Femur (tissue), 1 donor: ENCODE measurements at places on chromosomes 7 and 10.

DNA sequence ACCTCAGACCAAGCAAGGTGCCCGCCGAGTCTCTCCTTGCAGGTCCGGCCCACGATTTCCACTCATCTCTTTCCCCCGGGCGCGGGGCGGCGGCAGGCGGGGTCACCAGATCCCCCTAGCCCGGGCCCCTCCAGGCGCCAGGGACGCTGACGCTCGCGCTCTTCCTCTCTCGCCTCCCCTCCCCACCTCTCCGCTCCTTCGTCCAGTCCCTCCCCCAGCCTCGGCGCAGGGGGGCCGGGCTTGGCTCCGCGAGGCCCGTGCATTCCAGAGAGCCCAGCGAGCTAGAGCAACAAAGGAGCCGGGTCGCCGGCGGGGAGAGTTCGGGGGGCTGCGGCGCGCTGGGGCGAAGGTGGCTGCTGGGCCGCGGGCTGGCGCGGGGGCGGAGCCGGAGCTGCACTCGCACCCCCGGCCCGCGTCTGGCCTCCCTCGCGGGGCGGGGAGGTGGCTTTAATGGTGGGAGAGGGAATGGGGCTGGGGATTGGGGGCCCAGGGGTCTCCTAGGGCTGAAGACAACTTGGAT, at the start of gene SMO:
Gene SMO (plus strand): TSS at position 262 of the 520 bp plus-strand sequence. CDS start 519 bp downstream, outside the sequence.
- peak; percentile 93 for DNase-seq

- DNase-seq = peak; percentile 53
Measured at GRCh38 chr10:128422190-128422589, 296.0 kb upstream of the MKI67 start.

DNA sequence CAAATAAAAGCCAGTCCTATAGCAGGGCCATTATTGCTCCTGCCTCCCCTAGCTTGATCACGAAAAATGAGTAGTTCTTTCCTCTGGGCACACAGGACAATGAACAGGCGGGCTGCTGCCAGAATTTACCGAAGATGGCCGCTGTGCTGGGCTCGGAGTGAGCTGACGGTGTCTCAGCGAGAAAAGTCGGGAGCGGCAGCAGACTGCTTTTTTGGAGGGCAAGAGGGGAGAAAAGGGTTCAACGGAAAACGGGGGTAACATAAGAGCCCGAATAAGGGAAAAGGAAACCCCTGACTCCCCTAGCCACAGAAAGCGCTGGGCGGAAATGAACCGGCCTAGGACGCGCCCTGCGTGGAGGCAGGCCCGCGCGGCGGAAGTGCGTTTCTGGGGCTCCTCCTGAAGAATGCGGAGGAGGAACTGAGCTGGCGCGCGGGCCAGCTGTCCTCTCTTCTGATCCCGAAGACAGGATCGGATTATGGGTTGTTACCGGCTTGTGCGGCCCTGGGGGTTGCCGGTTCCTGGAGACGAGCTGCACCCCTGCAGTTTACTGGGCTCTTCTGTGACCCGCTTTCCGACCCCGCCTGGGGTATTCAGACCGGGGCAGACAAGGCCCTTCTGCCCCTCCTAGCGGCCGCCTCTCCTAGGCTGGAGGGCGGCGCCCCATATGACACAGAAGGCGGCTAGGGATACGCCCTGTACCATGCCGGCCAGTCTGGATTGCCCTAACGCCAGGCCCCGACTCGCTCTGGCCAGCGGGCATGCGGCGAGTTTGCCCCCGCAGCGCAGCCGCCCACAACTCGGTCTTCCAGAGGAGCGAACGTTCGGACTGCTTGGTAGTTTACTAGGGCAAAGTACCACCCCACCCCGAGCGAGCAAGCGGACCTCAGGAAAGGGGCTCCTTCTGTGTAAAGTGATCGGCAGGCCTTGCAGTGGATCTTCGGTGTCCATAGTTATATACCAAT, 30.1 kb upstream of the KMT2E start:
- peak; percentile 93 for DNase-seq

DNA sequence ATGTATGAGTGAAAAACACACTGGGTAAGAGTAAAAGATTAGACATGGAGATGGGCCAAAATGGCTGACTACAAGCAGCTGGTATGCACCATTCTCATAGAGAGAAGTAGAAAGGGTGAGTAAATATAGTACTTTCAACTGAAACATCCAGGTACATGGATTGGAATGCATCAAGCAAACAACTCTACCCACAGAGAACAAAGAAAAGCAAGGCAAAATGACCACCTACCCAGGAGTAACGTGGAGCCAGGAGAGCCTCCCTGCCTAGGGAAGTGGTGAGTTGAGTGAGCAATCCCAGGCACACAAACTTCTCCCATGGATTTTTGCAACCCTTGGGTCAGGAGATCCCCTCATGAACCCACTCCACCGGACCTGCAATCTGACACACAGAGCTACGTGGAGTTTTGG, 212.8 kb downstream of the PTN start:
- DNase-seq = no peak

DNA sequence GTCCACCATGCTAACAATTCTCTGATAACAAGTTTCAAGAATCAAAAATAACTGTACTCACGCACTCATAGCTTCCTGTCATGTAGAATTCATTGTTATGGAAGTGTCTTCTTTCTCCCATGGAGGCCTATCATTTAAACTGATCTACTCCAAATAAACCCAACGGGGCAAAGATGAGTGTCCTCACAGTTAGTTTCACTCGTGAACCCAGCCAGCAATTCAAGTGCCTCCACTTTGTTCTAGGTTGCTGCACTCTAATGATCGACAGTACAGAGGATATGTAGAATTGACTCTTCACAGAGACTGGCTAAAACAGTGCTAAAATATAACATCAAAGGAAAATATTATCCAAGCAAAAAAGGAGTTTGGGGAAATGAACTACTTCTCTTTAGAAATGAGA, 111.4 kb downstream of the LRRN3 start:
- DNase-seq = no peak

GRCh38 chr7:29825775-29826529, 19.6 kb downstream of the WIPF3 start:
- no peak for DNase-seq

DNA sequence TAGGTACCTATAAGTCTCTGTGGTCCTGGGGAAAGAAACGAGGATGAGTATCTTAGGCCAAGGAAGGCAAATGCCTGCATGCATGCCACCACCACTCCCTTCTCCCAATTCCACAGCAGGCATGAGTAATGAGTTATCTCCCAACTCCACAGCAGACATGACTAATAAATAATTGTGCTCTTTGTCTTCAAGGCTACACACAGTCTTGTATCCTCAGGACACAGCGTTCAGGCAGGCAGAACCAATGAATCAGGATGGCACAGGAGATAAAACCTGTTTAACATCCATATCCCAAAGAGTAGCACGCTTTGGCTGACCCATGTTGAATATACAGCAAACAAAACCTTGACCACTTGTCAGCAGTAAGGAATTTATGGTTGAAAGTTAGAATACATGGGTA, 229.7 kb upstream of the NFE2L3 start:
- no peak for DNase-seq

DNA sequence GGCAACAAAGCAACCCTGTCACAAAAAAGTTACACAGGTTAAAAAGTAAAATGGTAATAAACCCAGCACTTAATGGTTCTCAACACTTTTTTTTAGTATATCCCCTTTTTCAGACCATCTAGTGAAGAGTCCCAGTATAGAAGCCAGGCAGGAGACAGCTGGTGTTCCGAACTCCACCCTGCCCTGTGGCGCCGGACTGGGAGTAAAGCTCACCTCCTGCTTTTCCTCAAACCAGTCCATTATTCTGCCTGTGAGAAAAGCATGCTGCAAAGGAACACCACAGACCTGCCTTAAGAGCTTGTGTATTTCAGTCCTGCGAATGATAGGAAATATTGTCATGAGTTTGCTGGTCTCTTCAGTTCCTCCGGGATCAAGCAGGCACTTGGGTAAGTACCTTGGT, 81.0 kb downstream of the EZH2 start:
- no peak for DNase-seq

DNA sequence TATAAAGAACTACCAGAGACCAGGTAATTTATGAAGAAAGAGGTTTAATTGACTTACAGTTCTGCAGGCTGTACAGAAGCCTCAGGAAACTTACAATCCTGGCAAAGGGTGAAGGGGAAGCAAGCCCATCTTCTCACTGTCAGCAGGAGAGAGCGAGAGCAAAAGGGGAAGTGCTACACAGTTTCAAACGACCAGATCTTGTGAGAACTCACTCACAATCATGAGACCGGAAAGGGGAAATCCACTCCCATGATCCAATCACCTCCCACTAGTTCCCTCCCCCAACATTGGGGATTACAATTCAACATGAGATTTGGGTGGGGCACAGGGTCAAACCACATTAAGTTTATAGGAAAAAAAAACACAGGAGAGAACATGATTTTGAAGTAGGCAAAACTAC, 222.1 kb upstream of the SHH start:
- no peak for DNase-seq

- no peak for DNase-seq
Measured at GRCh38 chr10:78512205-78512550, 478.5 kb downstream of the RPS24 start.

DNA sequence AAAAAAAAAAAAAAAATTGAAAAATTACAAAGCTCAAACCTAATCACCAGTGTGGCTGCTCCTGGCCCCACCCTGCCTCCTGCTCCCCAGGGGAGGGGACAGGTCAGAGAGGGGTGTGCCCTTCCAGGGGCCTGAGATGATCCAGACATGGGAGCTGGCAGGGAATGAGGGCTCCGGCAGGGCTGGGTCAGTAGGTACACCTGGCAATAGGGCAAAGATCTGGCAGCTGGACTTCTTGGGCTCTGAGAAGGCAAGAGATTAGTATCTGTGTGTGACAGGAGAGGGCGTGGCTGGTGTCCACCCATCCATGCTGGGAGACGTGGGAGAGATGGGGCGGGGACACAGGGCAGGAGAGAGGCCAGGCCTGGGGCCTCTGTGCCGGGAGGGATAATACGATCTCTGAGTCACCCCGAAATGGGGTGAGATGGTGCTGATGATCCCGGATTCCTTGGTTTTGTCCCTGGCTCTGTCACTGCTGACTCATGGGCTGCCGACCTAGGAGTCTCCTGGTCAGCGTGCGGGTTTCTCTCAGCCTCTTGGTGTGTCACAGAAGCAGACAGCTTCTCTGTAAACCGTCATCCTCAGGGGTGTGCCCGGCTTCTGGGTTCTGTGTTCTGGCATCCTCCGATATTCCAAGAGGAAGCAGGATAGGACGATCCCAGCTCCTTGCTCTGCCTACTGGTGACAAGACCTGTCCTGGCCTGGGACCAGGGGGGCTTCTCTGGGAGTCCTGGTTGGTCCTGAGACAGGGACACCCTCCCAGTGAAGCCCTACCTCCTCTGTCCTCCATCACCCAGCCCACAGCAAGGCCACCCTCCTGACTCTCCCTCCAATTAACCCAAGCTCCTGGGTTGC, 8.2 kb upstream of the CLDN4 start:
- no peak for DNase-seq

- peak; percentile 24 for DNase-seq
Measured at GRCh38 chr7:131249003-131249402, 78.7 kb upstream of the MKLN1 start.

GRCh38 chr10:132296666-132297443, 10.9 kb downstream of the STK32C start:
- no peak for DNase-seq

- DNase-seq = no peak
Measured at GRCh38 chr7:116231949-116232348, 21.6 kb downstream of the TES start.

DNA sequence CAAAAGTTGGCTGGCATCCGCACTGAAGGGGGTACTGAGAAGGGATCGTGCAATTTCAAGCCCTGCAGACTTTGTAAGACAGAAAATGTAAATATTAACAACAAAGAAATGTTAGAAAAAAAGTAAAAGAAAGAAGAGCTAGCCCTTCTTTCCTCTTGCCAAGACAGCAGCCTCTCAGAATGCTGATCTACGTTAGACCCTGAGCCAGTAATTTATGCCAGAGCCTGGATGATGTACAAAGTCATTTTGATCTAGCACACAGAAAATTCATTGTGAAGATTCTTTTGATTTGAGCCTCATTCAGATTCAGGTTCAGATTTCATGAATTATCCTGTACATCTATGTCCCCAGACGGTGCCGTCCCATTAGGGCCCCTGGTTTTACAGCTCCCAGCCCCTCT, 105.2 kb downstream of the PRKCQ start:
- no peak for DNase-seq

- no peak for DNase-seq
Measured at GRCh38 chr10:81082621-81083376, 545.1 kb downstream of the SH2D4B start.

DNA sequence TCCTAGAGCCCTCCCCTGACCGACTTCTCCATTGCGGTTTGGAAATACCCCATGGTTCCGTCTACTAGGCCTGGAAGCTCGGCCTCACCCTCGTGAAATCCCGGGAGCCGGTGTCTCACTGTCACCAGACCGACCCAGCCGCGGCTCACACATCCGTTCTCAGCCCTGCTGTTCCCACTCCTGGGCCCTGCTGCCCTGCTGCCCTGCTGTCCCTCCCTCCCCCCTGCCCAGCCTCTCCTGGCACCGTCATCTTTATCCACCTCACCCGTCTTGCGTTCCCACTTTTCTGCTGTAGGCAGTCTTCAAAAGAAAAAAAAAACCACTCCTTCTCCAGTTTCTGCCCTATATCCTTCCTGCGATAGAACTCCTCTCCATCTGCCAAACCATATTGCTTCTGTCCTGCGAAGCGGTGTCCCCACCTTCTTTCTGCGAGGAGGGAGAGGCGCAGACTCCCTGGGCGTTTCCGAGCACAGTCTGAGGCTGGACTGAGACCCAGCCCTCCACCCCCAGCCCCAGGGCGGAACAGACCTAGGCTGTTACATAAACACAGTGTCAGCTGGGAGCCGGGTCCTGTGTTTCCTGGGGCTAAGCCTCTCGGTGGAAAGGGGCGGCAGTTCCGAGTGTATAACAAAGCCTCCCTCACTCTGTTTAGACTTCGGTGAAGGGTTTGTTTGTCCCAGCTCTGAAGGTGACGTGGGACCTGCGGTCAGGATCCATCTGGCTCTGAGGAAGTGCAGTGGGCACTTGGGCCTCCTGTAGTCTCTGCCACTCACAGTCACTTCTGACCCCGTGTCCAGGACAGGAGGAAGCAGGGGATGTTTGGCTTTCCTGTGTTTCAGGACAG, 2.8 kb downstream of the AGAP3 start:
- DNase-seq = peak; percentile 79

DNA sequence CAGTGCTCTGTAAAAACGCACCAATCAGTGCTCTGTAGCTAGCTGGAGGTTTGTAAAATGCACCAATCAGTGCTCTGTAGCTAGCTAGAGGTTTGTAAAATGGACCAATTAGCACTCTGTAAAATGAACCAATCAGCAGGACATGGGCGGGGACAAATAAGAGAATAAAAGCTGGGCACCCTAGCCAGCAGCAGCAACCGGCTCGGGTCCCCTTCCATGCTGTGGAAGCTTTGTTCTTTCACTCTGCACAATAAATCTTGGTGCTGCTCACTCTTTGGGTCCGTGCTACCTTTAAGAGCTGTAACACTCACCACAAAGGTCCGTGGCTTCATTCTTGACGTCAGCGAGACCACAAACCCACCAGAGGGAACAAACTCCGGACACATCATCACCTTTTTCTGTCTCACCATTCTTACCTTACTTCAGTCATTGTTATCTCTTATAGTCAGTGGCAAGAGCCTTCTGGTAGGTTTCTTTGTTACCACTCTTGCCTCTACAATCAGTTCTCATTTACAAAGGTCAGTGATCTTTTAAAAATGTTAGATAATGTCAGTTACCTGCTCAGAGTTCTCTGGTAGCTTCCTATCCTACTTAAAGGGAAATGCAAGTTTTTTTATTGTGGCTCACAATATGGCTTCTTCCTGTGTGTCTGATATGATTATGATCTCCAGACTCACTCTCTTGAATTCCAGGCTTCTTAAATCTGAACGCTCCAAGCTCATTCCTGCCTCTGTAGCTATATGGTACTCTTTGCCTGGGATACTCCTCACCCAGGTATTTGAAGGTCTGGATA, 4.5 kb downstream of the STAM start:
- DNase-seq = no peak
